ENCODE measurements at places on chromosomes 16 and 17.
A peak's percentile ranks its signal among the peaks of the same experiment; 100 is the strongest.

GRCh38 chr16:53559270-53559951, 56.4 kb upstream of the AKTIP start:
- H3K4me3 ChIP-seq, result no peak overlapping the region
- H3K27ac ChIP-seq, result peak overlapping the region; percentile 47
- no peaks in the 10 kb centered on the region for H3K27me3 ChIP-seq
- DNase-seq, result peak; percentile 66
- H3K36me3 ChIP-seq, result no peaks in the 10 kb centered on the region

DNA sequence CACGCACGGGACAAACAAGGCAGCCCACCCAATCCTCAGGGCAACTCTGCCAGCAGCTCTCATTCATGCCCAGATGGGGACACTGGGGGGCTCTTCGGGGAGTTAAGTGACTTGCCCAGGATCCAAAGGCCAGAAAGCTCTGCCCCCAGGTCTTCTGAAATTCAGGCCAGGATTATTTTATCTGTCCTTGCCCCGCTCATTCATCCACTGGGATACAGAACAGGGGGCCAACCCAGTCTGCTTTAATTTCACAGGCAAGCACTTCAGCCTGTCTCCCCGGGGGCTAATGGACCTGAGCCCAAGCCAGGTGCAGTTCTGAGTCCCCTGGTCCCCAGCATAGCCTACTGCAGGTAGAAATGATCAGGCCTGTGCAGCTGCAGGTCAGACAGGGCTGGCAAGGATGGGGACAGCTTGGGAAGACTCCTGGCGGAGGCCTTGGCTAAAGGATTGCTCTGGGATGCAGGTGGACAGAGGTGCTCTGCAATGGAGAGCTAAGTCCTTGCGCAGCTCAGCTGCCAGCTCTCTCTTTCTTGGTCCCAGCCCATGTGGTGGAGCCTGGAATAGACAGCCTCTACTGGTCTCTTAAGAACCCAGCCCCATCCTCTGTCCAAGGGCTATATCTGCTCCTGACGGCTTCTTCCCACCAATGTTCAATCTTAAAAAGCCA, 766 bp upstream of the B3GNT9 start:
- peak overlapping the region; percentile 69 for H3K4me3 ChIP-seq
- H3K36me3 ChIP-seq, result peaks cover 24% of the 10 kb centered on the region
- H3K27me3 ChIP-seq, result peaks cover 66% of the 10 kb centered on the region
- peak overlapping the region; percentile 77 for H3K27ac ChIP-seq

DNA sequence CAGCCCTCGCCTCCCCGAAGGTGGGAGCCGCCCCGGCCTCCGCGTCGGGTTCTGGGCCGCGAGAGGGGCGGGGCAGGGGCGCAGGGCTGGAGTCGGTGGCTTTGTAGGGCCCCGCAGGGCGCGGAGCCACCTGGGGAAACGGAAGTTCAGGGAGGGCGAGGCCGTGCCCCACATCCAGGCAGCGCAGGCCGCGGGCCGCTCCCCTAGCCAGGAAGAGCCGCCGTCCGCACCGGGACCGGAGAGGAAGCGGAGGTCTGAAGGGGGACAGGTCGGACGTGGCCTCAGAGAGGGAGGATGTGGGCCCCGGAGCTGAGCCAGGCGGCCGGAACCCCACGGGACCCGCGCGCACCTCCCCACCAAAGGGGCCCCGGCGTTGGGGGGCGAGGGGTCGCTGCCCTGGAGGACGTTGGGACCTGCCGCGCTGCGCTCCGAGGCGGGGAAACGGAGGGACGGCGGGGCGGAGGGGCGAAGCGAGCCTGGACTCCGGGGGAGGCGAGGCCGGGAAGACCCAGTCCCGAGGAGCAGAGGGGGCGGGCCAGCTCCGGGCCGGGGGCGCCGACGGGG, 482 bp upstream of the SLC16A3 start:
- no peaks in the 10 kb centered on the region for H3K36me3 ChIP-seq
- H3K4me3 ChIP-seq, result peak overlapping the region; percentile 21
- H3K27me3 ChIP-seq, result peaks cover 40% of the 10 kb centered on the region
- DNase-seq, result peak; percentile 54

GRCh38 chr17:81810892-81811704, 7.1 kb downstream of the GCGR start:
- peaks cover 40% of the 10 kb centered on the region for H3K27me3 ChIP-seq
- DNase-seq, result no peak
- no peaks in the 10 kb centered on the region for H3K4me1 ChIP-seq
- no peak overlapping the region for H3K27ac ChIP-seq
- no peak overlapping the region for H3K4me3 ChIP-seq

All from muscle of leg (tissue), 16 donors.